ENCODE measurements at places on chromosomes 13 and 19.

GRCh38 chr19:35534803-35535480 lies 1.7 kb downstream of the GAPDHS start:
- DNase-seq: no peak

DNA sequence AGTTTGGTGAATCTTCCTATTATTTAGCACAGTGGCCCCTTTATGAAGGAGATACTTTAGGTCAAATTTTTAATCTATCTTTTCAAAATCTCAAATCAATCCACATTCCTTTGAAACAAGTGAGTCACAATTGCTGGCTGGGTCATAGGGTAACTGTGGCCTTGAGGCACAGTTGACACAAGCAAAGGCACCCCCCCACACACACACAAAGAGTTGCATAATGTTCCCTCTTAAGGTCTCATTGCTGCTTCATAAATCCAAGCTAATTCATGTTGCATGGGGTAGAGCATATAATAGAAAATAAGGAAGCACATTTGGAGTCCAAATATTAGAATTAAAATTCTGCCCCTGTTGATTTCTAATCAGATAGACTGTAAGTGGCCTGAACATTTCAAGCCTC lies 171.5 kb downstream of the DLEU7 start:
- DNase-seq: no peak

DNA sequence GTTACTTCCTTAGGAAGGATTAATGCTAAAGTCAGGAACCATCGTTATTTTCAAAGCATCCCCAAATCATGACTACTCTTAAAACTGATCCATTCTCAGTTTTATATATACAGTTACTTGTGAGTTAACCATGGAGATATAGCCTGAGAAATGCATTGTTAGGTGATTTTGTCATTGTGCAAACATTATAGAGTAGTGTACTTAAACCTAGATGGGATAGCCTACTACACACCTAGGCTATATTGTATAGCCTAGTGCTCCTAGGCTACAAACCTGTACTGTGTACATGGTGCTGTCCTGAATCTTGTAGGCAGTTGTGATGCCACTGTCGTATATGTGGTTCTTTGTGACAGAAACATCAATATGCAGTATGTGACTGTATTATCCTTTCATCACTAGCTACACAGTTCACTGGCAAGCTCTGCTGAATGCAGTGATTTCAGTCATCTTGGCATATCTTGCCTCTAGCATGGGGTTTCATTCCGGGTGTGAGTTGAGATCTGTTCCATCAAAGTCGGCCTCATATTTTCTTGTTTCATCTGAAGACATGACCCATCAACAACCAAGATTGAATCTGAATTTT lies 45.3 kb downstream of the CDK8 start:
- DNase-seq: no peak

DNA sequence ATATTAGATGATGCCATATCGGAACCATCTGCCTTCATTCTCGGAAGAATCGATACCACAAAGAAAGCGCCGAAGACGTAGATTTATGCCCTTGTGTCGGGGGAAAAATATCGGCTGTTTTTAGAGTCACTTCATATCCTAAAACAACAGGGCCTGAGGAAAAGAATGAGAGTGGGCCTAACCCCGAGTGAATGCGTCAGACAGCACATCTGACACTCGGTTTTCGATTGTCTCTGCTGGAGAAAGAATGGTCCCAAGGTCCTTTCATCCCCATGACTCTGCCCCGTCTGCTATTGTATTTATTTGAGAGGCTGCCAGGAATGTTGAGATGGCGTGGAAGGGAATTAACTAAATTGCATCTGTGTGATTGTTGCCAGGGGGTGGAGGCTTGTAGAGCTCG lies 46.1 kb downstream of the CHST8 start:
- no peak for DNase-seq

- no peak for DNase-seq
These were observed 32.0 kb downstream of the MPHOSPH8 start for GRCh38 chr13:19665427-19665859.

DNA sequence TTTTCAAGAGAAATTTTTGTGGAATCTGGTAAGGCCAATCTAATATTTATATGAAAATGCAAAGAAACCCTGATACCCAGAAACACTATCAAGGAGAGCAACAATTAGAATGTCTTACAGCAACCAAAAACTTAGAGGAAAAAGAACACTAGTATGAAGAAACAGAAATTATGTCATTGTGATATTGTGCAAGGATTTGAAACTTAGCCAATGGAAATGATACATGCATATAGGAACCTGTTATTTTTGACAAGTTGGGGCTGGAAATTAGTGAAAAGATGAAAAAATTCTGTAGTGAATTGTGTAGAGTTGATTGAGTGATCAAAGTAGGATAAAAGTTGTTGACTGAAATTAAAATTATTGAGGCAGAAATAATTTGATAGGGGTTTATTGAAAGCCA lies 792.6 kb upstream of the SLITRK6 start:
- DNase-seq: no peak

DNA sequence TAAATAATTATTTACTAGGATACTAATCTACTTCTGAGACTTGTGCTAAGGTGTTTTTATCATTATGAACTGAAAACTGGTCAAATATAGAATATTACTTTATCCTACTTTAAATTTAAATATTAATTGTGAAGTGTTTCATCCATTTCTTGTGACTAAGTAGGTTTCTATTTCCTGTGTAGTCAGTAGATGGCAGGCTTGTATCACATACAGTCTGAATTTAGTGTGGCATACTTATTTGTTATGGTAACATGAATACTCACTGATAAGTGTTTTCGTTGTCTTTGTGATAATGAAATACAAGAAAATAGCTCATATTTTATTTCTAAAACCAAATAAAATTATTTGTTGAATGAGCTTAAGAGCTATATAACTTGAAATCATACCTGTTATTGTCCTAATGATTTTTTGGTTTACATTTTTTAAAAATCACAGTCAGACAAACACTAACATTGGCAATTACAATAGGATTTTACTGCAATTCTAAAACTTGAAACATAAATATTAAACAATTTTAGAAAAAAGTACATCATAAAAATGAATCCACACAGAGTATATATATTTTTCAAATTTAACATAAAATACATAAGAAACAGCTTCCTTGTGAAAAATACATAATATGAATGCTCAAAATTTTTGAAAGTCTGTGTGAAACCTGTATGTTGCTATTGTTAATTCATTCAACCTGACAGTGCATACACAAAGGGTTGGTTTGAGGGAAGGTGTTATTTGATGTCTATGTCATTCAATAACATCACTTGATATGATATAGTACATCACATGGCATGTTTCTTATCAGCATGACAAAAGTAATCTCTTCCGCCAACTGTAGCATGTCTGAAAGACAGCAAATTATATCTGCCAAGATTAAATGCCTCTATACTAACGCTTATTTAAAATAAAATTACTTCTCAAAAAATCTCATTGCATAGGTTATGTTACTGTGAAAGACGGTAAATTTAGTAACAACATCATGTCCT lies 904.8 kb upstream of the PCDH20 start:
- DNase-seq: peak; percentile 35

- peak; percentile 69 for DNase-seq
These were observed 9.2 kb upstream of the FBN3 start for GRCh38 chr19:8158411-8159074.
